ENCODE measurements at places on chromosomes 3 and 15.

DNA sequence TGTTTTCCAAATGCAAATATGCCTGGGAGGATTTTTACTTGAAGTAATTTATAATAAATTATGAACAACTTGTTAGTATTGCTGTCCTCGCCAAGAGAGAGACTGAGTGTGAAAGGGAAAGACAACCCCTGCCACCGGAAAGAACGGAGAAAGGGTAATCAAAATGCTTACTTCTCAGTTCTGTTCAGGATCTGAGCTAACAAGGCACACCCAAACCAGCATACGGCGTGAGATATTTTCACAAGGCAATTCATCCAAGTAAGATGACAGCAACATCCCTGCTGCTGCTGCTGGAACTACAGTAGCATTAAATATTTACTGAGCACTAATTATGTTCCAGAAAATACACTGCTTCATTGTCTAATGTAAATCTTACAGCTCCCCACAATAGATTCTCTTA is 96.1 kb downstream of the KBTBD8 start:
- DNase-seq = no peak

- DNase-seq = no peak
These were observed 3.3 kb downstream of the CRYBG3 start for GRCh38 chr3:97825101-97825500.

- DNase-seq = no peak
These were observed 49.6 kb downstream of the SMAD3 start for GRCh38 chr15:67114846-67115585.

DNA sequence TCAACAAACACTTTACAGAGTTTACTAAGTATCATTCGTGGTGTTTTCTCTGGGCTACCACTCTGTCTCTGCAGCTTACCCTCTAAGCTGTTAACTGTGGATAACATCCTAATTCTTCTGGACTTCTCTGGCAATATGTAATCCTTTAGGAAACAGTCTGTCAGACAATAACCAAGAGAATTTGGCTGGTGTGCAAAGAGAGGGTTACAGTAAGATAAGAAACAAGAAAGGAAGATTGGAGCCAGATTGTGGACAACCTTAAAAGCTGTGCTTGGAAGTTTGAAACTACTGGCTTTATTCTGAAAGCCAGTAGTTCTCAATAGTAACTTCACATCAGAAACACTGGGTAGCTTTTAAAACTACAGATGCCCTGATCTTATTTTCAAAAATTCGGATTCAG is 778 bp downstream of the ARL6 start:
- no peak for DNase-seq

- DNase-seq = no peak
These were observed 12.7 kb downstream of the TICRR start for GRCh38 chr15:89587955-89588354.

DNA sequence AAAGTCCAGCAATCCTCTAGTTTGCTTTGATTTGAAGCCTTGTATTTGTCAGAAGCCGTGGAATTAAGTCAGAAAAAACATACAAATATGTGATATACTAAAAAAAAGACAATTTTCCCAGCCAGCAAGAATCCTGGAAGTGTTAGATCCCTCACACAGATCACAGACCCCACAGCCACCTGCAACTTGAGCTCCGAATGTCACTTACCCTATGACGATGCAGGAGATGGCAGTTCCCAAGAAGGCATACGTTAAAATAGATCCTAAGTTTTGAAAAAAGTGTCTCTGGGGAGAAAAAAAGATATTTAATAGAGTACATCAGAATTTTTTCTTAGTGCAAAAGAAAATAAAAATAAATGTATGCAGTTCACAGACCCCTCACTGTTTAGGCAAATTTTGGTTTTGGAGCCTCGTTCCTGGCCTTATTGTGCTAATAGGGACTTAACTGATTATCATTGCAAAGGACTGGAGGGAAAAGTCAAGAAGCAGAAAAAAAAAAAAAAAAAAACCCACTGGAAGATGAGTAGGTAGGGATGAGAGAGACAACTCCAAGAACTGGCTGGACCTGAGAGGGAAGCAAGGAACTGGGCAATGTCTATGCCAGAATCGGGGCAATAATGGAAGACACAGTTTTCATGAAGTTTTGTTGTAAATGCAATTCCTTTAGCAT is 53.3 kb downstream of the SLC9A9 start:
- DNase-seq = no peak

DNA sequence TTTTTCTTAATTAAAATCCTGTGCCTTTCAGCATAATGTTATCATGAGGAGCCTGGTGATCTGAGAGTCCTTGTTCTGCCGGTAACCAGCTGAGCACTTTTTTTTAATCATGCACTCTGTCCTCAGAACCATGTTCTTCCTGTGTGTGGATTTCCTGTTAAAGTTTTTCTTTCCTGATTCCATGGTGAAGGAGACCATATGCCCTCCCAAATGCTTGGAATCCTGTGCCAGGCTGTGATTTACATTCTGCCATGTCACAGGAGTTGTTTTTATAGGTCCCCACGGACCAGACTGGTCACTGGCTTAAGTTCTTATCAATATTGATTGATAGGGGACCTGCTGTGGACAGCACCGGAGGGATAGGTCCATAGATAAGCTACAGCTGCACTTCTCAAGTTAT is 257.8 kb downstream of the SLCO3A1 start:
- DNase-seq = no peak

DNA sequence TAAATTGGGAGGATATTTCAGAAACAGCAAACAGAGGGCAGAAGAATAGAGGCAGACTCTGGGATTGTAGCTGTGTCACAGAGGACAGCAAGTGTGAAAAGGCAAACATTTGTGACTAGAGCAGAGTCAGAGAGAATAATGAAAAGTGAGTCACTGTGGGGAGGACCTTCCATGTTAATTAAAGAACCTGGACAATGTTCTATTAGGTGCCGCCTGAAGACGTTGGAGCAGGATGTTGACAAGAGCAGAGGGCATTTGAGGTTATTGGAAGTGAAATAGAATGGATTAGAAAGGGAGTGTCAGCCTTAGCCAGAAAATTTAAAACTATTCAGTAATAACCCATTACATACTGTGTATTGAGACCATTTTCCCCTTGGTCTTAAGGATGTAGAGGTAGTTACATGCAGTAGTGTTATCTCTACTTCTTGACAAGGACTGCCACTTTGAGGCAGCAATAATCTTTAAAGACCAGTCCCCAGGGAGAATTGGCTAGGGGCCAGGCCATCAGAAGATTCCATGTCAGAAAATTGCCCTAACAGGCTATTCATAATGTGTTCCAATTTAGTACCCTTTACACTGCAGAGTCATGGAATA is 5.8 kb downstream of the ACKR2 start:
- DNase-seq = no peak

GRCh38 chr15:67832031-67832551 is 6.8 kb downstream of the SKOR1 start:
- DNase-seq = no peak

DNA sequence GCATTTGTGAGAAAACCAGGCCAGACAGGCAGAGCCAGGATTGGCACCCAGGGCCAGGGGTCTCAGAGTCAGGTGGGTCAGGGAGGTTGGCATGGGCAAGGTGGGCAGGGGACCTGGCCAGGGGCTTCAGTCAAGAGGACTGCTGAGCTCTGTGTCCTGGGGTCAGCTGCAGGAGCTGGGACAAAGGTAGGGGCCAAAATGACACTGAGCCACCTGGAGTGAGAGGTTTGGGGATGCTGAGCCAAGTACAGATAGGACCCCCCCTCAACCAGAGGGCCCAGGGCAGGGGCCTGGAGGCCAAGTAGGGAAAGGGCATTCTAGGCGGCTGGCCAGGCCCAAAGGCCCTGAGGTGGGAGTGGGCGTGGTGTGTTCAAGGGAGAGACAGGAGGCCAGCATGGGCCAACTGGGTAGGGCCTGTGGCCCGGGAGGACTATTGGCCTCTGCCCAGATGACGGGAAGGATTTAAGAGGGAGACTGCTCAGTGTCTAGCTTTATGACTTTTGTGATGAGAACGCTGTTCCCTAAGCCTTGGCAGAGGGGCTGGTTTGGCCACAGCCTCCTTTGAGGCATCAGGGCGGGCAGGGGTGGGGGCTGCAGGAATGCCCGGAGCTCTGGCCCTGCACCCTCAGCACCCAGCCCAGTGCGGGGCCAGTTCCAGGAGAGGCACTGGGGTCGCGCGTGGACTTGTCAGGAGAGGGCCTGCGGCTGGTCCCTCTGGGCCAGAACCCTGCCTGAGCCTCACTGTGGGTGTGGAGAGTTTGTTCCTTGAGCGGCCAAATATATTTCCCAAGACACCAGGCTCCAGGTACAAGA is 3.1 kb downstream of the CFAP100 start:
- DNase-seq = no peak

- DNase-seq = no peak
These were observed 26.1 kb downstream of the PPP2R3A start for GRCh38 chr3:135991621-135992020.

DNA sequence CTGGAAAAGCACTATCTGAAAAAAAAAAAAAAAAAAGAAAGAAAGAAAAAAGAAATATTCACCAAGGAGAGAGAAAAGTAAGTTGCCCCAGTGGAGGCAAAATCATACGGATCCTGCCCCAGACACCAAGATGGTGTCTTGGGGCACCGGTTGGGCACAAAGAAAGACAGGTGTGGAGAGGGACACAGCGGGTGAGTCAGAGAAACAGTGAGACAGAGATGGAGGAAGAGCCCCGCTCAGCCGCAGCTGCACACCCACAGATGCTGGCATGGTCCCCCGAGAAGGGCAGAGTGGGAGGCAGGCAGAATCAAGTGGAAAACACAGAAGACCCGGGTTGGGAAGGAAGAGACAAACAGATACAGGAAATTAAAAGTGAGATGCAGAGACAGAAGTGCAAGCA is 129.7 kb upstream of the SMAD3 start:
- DNase-seq = no peak

DNA sequence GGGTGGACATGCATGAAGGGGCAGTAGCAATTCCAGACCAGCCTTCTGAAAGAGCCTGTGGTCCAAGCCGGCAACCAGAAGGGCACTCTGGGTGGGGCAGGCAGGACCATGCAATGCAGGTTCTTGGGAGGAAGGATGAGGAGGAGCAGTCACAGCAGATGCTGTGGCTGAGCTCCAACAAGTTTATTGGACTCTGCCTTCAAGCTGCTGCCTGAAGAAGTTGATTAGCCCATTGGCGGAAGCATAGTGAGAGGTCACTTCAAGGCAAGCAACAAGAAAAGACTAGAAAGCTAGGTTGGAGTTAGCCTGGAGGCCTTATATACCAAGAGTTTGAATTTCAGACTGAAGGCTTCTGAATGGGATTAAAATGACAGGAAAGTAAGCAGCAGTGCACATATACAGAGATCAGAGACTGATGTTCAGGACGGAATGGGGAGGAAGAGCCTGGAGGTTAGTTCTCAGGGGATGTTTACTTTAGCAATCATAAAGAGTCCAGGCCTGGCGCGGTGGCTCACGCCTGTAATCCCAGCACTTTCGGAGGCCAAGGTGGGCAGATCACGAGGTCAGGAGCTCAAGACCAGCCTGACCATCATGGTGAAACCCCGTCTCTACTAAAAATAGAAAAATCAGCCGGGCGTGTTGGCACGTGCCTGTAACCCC is 39.9 kb downstream of the SFMBT1 start:
- DNase-seq = no peak

- DNase-seq = no peak
These were observed 20.3 kb upstream of the ZDHHC23 start for GRCh38 chr3:113927556-113927955.

DNA sequence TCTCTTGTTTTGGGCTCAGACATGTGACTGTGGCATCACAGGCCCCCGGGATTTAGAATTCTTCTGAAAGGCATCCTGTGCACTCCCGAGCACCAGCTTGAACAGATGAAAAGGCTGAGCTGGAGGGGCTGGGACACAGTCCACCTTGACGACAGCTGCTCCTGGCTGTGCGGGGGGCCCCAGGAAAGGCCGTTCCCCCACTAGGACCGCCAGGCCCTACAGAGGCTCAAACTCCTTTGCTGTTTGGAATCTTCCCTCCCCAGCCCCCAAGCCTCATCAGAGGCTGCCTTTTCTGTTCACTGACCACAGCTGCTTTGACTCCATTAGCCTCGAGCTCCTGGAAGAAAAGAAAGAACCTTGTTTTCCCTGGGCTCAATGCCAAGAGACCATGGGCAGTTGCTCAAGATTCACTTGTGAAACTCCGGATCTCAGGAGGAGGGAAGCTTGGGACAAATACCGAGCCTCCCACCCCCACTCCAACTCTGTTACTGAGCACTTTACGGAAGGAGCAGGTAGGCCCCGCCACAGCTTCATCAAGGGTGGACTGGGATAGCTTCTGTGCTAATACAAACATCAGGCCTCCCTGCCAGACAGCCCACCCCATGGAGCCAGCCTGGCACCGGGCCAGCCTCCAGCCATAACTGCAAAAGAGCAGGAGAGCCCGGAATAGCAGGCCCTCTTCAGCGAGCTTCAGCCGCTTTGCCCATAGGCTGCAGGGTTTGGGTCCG is 15.7 kb downstream of the CIDEC start:
- DNase-seq = no peak

GRCh38 chr3:134904776-134905646 is 110.0 kb downstream of the EPHB1 start:
- DNase-seq = no peak

DNA sequence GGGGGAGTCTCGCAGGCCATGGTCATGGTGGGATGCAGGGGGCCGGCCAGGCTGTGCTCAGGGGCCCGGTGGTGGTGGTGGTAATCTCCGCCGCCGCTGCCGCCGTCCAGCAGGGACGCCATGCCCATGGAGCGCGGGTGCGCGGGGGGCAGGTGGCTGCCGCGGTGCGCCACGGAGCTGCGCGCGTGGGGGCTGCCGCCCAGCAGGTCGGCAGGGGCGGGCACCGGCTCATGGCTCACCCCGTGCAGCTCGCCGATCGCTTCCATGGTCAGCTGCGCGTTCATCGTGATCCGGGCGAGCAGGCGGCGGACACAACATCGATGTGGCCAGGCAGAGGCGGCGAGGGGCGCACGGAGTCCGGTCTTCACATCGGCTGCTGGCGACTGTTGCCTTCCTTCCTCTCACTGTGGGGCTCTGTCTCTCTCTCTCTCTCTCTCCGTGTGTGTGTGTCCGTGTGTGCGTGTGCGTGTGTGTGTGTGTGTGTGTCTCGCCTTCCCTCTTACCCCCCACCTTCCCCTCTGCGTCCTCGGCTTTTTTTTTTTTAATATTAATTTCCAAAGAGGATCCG is 451 bp downstream of the ONECUT1 start:
- DNase-seq = no peak

DNA sequence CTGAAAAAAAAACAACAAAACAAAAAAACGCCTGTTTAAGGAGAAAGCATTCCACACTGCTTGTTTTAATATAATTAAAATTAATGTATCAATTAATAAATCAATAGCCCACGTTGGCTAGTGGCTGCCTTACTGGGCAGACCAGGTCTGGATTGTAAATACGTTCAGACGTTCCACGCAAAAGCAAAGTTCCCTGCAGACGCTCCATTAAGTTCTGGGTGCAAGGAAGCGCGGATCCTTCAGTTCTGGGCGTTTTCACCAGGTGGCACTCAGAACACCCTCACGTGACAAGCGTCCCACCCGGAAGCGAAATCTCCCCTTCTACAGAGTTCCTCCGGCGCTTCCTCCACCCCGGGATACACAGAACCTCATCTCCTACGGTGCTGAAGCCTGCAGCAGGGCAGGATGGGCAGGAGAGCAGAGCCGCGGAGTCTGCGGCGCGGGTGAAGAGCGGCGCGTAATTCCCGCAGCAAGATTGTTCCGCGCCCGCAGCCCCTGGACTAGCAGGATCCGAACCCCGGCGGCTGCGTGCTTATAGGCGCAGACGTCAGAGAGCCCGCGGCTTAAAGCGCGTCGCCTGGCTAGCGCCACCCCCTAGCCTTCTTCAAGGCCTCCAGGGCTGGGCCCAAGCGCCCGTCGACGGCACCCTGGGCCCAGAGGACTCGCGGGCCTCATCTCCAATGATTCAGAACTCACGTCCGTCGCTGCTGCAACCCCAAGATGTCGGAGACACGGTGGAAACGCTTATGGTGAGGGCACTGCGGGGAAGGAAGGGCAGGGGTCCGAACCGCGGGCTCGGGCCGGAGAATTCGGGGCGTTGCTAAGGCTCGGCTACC is at the start of gene SLC25A38:
Gene SLC25A38 (plus strand): TSS at position 326 of the 836 bp plus-strand sequence. CDS start 355 bp downstream, at position 681.
- peak; percentile 77 for DNase-seq

- DNase-seq = no peak
These were observed 173.3 kb upstream of the NAALADL2 start for GRCh38 chr3:174685796-174686195.
